ENCODE measurements at places on chromosomes 16 and 17.

DNA sequence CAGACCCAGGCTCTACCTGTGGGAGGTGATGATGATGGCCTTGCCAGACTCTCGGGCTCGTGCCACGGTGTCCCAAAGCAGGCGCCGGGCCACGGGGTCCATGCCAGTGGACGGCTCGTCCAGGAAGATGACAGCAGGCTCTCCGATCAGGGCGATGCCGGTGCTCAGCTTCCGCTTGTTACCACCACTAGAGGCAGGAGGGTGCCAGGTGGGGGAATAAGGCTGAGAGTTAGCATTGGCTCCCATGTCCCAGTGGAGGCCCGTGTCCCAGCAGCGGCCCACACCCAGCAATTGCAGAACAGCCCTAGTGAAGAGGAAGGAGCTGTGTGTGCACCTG, 10.3 kb upstream of the RNPS1 start:
- DNase-seq = no peak

DNA sequence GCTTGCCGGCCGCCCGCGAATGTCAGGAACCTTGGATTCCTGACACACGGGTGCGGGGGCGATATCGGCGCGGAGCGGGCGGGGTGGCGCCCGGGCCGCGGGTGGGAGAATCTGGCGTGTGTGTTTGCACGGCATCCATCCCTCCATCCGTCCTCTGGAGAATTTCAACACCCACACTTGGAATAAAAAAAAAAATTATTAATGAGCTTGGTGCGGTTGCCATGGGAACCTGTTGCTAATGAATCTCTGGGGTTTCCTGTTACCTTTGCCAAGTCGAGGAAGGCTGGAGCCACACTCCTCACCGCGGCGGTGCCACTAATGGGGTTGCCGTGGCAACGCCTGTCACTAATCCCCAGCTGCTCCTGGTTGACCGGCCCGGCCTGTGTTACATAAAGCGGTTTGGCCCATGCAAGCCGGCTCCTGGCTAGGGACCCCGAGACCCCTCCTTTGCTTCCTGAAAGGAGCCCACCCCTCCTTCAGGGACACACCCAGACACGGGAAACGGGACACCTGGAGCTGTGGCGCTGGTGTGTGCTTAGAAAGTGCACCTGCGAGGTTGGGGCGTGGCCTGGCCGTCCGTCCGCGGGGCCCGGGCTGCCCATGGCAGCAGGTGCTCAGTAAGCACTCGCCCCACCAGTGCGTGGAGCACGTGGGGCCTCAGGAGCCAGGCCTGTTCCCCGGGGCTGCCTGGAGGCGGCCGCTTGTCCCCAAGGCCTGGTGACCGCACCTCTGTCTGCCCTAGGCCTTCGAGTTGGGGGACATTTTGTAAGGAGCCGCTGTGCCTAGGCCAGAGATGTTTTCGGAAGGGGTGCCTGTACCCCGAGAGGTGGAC, 14.6 kb downstream of the CACNA1H start:
- no peak for DNase-seq

DNA sequence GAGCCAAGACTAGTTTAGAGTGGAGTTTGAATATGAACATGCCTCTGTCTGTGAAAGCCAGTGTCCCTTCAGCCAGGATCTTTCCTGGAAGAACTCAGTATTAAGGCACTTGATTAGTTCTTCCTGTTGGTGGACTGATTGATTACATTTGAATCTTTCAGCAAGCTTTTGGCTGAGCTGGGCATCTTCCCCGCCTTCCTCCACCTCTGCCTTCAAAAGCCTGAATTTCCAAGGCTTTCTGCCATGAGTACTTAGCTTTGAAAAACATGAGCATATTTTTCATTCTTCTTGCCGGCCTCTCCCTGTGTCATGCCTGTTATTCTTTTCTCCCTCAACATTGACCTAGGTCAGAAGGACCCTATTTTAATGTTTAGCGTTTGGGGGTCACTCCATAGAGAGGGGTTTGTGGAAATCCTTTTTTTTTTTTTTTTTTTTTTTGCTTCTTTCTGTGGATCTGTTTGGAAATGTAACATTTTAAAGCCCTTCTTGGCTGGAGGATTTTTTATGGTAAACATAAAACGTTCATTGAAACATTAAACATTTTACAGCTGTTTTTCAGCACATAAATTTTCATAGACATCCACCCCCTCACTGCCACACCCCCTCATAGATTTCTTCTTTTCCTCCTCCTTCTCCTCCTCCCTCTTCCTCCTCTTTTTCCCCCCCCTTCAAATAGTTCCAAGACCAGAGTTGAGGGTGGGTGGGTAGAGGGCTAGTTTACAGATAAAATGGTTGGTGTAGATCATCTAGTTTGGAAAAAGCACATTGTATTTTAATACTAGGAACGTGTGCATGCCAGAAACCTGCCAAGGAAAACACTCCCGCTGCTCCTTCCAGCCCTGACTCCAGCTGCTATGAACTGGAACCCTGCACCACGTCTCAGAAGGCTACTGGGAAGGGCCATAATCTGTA, 645.9 kb downstream of the WWOX start:
- no peak for DNase-seq

- no peak for DNase-seq
Measured at GRCh38 chr17:20315311-20315710, 152.0 kb downstream of the LGALS9B start.

DNA sequence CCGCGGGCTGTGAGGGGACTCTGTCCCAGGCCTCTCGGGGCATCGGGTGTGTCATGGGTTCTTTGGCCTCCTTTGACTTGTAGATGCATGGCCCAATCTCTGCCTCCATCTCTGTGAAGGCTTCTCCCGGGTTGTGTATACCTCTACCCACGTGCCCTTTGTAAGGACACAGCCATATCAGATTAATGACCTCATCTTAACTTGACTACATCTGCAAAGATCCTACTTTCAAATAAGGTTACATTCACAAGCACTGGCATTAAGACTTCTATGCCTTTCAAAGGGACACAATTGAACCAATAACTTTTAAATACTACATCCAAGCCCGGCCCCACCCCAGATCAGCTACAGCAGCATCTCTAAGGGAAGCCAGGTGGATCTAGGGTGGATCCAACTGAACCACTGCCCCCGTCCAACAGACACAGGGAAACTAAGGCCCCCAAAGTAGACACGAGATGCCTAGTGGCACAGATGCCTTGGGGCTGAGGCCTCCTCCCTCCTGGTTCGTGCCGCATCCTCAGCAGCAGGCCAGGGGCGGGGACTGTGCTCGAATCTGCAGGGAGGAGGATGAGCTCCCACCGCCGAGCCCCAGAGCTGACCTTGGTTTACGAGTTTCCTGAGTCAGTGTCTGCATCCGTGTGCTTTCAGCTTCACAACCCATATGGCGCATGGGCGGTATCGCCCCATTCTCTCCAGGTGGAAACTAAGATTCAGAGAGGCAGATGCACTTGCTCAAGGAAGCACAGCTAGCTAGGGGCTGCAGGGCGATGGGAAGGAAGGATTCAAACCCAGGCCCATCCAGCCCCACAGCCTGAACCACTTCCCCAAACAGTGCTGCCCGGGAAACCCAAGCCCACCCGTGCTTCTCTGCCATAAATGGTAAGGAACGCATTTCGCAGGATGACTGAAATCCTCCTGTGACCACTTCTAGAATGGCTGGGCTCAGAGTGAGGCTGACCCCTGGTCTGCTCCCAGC, 353.3 kb downstream of the C16orf95 start:
- no peak for DNase-seq

DNA sequence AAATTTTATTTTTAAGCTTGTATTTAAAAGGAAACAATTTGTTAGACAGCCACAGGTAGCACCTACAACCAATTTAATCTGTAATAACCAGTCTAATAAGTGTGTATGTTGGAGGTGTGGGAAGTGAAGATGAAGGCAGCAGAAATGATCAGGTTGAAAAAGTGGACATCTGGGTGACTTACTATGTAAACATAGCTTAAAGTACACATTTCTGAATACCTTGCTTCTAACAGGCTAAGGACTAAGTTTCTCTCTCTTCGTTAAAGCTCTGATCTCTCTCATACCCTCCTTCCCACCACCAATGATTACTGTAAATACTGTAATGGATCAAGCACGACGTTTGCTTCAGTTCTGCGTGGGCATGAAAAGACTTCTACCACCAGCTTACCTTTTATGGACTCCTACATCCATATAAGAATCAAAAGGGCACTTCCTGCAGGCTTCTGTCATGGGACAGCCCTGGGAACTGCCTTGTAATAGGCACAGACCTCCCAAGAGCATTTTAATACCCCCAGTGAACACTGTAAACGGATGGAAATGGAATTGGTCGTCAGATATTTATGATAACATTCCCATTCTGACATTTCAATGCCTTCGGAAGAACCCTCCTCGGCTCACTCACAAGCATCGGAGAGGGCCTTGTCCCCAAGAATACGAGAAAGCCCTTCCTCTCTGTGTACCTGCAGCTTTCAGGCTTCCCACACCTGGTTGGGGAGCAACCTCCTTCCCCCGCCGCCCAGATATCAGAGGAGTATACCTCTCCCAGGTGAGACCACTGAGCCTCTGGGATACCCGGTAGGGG, 700 bp downstream of the CCDC43 start:
- DNase-seq = no peak

DNA sequence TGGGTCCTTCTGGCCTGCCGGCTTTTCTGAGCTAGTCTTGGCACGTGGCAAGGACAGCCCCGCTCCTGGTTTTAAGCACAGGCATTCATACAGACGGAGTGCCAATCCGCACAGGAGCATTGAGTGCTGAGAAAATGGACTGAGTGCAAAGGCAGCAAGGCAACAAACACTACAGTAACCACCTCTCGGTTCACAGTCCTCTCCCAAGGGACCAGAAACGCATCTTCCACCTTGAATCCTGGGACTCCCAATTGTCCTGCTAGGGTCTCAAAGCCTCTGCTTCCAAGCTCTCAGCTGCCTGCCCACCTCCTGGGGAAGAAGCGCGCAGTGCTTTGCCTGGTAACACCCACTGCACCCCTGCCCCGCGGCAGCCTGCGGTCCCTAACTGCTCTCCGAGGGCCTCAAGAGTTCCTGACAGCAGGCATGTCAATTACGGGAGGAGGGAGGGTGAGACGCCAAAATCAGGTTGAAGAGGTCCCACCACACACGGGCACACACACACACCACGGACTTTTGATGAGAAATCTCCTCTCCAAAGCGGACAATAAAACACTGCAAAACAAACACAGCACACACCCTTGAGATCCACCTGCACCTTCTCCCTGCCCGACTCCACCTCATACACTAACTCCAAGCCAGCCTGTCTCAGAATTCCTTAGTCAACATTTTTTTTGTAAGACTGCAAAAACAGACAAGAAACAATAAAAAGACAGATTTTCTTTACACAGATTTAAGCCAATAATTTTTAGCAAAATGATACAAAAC, 15.0 kb downstream of the SLC16A3 start:
- DNase-seq = no peak

- DNase-seq = no peak
Measured at GRCh38 chr16:88695218-88695617, 8.9 kb upstream of the SNAI3 start.

- no peak for DNase-seq
Measured at GRCh38 chr16:89843409-89844350, 15.4 kb downstream of the SPIRE2 start.
